ENCODE measurements at places on chromosomes 12 and 14.
A peak's percentile ranks its signal among the peaks of the same experiment; 100 is the strongest.

DNA sequence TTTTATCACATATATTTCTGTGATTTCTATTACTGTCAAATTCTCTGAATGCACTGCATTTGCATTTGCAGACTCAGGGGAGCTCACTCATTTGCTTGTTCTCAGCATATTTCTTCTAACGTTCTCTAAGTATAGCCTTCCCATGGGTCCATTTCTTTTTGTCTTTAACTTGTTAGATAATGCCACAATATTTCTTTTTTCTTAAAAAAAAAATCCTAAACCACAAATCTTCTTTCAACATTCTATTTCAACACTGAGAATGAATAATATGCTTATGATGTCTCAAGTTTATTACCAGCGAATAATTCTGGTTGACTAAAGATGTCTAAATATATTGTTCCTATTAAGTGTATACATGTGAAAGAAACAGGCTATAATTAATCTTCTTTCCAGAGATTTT is 200.2 kb downstream of the ANO6 start:
- peak; percentile 24 for DNase-seq

DNA sequence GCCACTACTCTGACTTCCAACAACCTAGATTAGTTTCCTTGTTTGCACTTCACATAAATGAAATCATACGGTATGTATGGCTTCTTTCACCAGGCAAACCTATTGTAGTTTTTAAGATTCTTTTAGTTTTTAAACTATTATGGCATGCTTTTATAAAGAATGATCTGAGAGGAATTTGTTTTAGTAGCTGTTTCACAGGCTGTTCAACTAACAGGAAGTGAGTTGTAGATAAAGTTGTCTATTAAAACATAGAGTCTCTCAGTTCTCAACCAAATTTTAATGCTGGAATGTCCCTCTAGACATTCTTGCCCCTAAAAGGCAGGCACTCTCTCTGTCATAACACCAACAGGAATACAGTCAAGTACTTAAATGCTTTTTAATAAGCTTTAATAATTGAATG is 102.7 kb upstream of the DACT1 start:
- DNase-seq, result peak; percentile 87

DNA sequence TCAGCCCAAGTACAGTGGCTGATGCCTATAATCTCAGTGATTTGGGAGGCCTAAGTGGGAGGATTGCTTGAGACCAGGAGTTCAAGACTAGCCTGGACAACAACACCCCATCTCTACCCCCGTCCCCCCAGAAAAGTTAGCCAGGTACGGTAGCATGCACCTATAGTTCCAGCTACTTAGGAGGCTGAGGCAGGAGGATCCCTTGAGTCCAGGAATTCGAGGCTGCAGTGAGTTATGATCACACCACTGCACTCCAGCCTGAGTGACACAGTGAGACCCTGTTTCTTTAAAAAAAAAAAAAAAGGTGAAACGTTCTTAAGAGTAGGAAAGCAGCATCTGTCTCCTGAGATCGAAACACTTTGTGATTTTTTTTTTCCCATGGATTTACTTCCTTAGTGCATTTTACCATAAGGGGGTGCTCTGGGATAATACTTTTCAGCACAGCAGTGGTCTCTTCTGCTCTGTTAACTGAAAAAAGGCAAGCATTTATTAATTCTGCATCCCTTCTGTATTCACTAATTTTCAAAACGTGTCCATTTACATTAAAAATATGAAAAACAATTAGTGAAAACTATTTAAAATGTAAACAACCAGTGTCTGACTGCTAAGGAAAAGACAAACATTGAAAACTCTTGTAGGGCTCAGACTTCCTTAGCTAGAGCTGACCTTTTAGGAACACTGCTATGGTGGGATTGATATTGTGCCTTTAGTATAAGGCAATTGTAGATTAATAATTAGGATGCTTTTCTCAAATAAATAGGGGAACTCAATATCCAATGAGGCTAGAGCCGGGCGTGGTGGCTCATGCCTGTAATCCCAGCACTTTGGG is 31.2 kb upstream of the USP44 start:
- peak; percentile 72 for DNase-seq

DNA sequence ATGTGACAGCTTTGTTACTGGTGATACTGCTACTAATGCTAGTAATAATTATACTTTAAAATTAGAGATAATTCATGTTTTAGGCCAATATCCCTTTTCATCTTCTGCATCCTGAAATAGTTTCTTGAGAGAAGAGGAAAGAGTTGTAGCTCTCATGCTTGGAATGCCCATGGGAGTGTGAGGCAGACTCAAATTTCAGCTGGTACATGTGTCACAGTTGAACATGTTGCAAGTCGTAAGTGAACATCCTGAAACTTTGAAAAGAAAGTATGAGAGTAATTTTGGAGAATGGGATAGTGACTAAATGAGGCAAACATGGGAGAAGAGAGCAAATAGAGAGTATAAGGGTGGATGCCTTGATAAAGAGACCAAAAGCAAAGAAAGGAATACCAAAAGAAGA is 168.0 kb downstream of the TMTC3 start:
- DNase-seq, result peak; percentile 97

DNA sequence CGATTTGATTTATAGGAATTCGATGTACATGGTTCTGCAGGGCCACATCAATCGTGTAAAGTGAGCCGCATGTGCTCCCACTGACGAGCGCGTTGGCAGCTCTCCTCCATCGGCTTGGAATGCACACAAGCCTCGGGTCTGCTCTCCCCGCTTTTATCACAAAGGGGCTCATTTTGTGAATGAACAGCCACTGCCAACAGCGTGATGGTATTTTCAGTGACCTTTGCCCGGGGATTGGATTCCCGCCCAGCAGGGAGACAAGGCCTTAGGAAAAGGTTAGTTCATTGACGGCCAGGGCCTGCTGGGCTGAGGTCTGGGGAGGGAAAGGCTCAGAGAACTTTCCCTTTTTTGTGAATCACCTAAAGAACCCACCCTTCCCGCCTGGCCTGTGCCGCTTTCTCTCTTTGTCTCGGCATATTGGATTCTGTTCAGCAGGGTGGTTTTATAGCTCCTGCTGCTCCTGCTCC is 232.1 kb downstream of the MSRB3 start:
- no peak for DNase-seq

DNA sequence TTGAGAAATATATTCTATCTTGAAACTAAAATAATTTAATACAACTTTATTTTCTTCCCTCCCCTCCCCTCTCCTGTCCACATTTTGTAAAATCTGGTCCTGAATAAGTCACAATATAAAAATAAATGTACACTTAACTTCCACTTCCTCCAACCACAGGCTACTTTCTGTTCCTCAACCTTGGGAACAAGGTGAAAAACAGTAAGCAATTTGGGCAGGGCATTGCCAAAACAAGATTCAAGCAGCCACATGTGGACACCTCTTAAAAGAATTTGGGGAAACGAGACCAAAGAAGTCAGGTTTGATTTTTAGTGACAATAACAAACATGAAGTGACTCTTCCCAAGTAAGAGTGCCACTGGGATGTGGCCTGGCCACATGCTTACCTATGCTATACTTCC is 115.7 kb downstream of the PTPRQ start:
- DNase-seq, result no peak

GRCh38 chr14:103023881-103024473 is 33.4 kb downstream of the CDC42BPB start:
- DNase-seq, result peak; percentile 84

DNA sequence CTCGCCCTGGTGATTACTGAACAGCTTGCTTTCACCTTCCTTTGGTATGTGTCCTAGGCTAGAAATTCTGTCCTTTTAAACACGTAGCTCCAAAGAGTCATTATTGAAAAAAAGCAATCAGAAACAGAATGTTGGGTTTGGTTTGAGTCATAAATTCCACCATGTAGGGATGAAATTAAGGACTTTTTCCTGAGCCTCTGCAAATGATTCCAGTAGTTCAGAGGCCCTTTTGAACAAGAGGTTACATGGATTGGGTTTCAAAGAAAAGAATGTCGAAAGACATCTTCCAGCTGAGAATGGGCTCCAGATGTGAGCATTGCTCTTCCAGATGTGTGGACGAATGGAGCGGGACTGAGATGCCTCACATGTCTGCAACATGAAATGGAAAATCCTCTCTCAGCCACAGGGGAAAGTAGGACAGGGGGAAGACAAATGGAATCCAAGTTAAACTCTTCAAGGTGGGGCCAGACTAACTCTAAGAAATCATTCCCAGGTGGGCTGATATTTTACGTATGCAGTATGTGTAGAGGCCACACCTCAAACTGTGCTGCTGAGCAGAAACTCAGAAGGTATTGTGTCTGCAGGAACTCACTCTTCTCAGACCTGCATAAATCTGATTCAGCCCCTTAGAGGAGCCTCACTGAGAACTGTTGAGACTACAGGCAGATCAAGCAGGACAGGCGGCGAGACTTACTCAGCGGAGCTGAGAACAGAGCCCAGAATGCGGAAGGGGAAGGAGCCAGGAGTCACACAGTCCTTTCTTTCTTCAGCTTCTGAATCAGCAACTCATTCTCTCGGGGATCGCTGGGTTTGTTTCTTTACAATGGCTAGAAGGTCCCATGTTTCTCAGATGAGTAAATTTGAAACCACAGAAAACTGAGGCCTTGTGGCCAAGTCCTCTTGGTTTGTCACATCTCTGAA is 23.3 kb upstream of the EMP1 start:
- peak; percentile 99 for DNase-seq

DNA sequence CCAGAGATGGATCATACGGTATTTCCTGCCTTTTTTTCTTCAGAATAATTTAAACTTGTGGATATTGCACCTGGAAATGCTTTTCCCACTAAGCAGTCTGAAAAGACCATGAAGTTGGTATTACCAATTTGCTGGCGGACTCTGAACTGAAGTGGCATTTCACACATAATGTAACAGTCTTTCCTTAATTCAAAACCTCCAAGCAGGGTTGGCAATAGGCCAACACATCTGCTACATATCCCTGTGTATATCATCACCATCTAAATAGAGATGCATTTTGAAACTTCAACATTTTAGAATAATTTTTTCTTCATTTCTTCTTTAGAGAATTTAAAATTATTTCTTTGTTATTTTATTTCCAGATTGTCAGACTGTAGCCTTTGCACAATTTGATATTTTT is 100.5 kb downstream of the TSPAN8 start:
- peak; percentile 22 for DNase-seq

GRCh38 chr14:94334872-94335271 is 11.7 kb upstream of the SERPINA6 start:
- DNase-seq, result peak; percentile 46

- DNase-seq, result peak; percentile 7
These were observed 3.1 kb upstream of the TPH2 start for GRCh38 chr12:71935594-71935993.

- peak; percentile 58 for DNase-seq
These were observed 73.2 kb downstream of the IPO8 start for GRCh38 chr12:30622509-30622908.

- peak; percentile 27 for DNase-seq
These were observed 67.1 kb upstream of the CPM start for GRCh38 chr12:69000074-69000473.

DNA sequence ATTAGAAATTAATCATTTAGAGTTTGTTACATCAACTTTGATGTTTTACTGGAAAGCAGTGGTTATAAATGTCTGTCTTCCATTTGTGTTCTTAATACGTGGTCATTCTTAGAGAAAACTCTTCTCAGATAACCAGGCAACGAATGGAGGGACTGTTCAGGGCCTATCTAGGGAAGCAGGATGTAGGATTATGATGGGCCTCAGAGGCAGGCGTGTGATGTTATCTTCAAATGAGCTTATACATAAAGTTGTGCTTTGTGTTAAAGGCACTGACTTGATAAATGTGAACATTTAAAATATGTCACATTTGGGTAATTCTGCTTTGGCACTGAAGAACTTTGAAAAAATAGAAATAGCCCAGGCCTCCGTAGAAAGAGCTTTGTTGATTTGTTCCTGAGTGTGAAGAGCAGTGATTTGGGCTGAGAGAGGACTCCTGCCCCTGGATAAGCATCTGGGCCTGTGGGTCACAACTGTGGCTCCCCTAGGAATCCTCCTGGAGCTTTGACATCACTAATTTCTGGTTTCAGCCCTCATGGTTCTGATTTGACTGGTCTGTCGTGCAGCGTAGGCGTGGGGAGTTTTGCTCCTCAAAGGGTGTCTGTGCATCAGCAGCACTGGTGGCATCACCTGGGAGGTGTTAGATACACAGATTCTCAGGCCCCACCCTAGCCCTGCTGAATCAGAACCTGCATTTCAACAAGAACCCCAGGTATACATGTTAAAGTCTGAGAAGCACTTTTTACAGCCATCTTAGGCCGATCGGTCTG is 55.4 kb downstream of the SAMD4A start:
- DNase-seq, result no peak

GRCh38 chr14:51335961-51336723 is 96.1 kb downstream of the TMX1 start:
- no peak for DNase-seq

- peak; percentile 98 for DNase-seq
These were observed 1.1 kb upstream of the NAB2 start for GRCh38 chr12:57087691-57088353.

DNA sequence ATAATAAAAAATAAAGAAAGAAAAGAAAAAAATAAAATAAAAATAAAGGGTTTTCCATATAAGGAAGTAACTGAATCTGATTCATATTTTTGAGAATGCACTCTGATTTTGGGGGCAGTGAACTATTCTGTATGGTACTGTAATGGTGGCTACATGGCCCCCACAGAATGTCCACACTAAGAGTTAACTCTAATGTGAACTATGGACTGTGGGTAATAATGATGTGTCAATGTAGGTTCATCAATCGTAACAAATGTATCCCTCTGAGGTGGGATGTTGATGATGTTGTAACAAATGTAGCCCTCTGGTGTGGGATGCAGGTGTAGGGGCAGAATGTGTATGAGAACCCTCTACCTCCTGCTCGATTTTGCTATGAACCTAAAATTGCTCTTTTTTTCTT is 13.8 kb downstream of the KRT8 start:
- no peak for DNase-seq

GRCh38 chr12:27534060-27534764 is 10.2 kb downstream of the PPFIBP1 start:
- no peak for DNase-seq

GRCh38 chr14:68651652-68652432 is 141.0 kb downstream of the ZFP36L1 start:
- no peak for DNase-seq

DNA sequence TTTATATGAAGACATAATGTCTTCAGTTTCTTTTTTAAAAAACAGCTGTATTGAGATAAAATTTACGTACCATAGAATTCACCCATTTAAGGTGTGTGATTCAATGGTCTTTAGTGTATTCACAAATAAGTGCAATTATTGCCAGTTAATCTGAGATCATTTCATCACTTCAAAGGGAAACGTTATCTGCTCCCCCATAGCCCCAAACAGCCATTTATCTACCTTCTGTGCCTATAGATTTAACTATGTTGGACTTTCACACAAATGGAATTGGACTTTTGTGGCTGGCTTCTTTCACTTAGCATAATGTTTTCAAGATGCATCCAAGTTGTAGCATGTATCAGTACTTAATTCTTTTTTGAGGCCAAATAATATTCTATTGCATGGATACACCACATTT is 9.7 kb downstream of the PNP start:
- DNase-seq, result no peak

All from fibroblast of skin of back (primary cell).